T-helper 2 cell (primary cell): ENCODE measurements at places on chromosomes 7 and 10.

DNA sequence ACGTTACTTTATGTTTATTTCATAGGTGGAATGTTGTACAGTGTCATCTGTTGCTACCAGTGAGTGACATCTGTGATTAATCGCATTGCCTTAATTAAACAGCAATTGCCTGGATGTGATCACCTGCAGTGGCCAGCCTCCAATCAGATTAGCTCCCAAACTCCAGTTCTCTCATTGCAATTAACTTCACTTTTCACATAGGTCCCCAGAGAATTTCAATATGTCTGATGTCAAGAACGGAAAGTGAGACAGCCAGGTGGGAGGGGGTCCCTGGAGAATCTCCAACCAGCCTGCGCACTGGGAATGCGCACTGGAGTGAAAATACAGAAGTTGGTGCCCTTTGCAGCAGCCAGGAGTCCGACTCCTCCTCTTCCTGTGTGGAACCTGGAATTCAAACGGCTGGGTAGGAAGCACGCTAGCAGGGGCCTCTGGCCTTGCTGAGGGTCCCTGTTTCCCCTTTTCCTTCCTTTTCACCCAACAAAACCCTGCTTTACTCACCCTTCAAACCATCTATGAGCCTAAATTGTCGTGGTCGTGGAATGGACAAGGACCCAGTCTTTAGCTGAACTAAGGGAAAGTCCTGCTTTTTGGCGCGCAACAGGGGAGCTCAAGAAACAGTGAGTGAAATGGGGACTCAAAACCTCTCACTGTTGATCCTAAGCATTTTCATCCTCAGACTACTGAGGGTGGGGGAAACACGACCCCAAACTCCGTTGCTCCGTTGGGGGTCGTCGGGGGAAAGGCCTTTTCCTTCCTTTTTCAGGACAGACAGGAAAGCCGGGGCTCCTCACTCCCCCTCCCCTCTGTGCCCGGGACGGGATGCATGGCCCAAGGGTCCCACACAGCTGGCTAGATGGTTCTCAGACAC lies 1355.5 kb upstream of the LRRTM3 start:
- no peak for DNase-seq

- no peak for DNase-seq
Observed at GRCh38 chr7:130481898-130482297, 10.0 kb upstream of the MEST start.

- peak; percentile 70 for DNase-seq
Observed at GRCh38 chr10:3239066-3239919, 66.7 kb upstream of the PITRM1 start.

- no peak for DNase-seq
Observed at GRCh38 chr10:46225597-46225996, 61.2 kb upstream of the ANTXRL start.

GRCh38 chr10:121683816-121684215 lies 85.6 kb upstream of the FGFR2 start:
- DNase-seq = no peak

DNA sequence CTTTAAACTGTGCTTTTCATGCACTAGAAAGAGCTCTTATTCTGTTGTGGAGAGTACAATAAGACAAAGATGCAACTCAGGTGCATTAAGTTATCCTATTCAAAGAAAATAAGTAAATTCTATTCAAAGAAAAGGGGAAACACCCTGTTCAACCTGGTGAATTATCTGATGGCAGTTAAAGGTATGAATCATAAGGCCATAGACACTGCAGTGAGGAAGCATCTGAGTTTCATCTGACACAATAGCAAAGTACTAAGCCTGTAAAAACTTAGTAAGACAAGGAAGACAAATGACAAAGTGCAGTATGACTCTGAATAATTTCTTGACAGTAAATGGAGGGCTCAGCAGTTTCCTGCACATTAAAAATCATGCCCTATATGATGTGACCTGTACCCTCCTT lies 91.0 kb upstream of the LRRTM3 start:
- no peak for DNase-seq

DNA sequence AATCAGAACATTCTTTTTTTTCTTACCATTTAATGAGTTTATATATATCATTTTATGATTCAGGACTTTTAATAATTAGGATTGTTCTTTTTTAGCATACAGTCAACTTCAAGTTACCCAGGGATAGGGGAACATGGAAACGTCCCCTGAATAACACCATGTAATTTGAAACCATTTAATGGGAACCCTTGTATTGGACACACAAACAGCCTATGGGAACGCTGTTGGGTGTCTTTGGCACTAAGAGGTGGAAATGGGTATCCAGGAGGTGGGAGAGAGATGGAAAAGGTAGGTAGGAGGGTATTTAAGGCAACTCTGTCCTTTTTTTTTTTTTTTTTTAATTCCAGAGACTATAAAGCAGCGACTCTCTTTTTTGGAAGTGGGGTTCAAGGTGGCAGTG lies 2.6 kb downstream of the LUC7L2 start:
- DNase-seq = no peak

DNA sequence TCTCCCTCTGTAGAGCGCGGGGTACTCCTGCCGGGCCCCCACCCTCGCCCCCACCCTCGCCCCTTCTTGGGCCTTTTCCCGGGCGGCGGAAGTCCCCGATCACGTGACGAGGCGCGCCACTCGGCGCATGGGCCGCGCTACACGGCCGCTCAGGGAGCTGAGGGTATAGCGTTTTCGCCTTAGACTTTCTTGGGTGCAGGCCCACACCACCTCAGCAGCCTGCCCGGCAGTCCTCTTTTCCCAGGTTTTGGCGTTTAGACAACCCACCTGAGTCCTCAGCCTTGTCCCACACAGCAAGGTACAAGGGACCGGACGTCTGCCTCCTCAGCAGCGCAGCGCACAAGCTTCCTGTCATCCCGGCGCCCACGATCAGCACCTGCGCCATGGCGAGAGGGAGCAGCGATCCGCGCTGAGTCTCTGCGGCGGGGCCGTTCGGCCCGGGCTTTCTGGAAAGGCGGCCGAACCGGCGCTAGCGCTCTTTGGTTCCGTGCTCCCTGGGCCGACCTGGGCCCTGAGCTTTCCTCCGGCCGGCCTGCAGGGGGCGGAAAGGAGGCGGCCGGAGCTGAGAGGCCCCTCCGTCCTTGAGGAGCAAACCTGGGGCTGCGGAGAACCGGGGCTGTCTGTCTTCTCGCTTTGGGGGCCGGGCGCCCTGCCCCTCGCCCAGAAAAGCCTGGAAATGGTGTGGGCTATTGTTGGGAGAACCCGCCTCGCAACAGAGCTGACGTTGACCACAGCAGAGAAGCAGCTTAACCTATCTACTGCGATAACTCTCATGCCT lies at the start of gene RNLS:
TSS of gene RNLS (minus strand) at position 513 of the 778 bp plus-strand sequence.
- DNase-seq = peak; percentile 87

DNA sequence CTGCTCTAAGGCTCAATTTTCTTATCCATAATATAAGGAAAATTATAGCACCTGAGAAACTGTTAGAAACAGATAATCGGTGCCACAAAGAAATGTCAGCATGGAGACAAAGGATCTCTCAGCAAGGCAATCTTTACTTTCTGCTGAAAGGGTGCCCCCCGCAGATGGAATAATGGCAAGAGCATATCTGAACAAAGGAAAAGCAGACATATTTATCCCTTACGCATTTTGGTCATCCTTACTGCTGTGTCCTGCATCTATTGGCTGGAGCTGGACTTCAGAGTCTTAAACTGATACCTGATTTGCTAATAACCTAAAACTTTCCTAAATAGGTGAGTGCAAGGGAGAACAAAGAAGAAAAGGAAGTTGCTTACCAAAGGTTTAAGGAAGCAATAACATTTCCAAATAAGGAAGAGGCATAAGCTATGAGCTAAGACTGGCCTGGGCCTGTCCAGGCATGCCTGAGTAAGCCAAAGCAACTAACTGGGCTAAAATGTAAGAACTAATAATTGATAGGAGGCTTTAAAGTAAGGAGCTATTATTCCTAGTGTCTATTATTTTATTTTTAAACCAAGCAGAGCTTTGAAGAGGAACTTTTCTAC lies 39.6 kb upstream of the ELMO1 start:
- DNase-seq = no peak

DNA sequence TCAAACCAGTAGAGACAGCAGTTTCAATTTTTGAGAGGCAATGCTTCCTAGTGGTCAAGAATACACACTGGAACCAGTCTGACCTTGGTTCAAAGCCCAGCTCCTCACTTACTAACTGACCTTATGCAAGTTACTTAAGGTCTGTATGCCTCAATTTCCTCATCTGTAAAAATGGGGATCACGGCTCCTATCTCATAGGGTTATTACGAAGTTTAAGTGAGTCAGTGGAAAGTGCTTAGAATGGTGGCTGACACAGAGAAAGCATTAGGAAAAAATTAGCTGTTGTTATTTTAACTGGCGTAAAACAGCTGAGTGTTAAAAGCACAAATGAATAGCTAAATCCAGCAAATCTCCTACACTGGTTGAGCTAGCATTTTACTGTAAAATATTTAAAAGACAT lies 162.4 kb upstream of the LAMB4 start:
- DNase-seq = no peak

DNA sequence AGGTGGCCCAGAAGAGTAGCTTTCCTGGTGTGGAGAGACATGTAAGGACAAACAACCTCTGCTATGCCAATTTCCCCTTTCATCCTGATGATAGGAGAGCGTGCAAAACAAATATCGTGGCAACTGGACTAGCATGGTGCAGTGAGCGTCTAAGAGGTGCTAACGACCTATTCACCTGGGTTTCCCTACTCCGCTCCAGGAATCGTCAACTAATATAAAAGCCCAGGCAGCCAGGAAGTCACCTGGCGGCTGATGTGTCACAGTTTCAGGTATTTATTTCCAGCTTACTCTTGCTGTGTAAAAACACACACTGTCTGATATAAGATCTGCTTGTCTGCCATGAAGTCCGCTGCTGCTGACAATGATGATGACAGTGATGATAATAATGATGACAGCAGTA lies 56.5 kb upstream of the EFCAB10 start:
- no peak for DNase-seq

DNA sequence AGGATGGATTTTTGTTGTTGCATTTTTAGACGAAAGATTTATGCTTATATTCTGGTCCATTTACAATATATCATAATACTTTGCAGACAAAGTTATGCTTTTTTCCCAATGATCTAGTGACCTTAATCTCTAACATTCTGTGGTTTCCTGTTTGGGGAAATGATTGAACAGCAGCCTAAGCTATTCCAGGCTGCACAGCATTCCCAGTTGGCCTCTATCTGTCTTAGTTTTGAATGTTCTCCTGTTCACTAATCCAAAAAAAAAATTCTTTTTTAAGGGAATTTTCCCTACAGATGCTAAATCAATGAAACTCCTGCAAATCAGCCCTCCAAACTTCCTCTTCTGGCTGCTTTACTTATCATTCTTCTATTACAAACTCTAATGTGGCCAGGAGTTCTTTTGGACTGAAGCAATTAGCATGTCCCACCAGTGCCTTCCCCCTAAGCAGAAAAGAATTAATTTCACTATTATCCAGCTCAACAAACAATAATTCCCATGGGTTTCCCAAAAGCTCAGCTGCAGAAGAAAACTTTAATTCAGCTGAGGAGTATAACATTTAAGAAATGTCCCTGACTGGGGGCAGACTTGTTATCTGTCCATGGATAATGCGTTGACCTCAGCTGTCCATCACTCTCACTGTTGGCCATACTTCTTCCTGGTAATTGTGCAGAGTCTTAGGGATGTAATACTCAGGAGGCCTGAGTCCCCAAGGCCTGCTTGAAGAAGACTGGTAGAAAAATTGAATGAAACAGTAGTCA lies 81.9 kb upstream of the TRIL start:
- no peak for DNase-seq

GRCh38 chr10:113221756-113222168 lies 271.7 kb downstream of the TCF7L2 start:
- no peak for DNase-seq

GRCh38 chr7:74452748-74453321 lies 871 bp upstream of the GTF2IRD1 start:
- DNase-seq = no peak

GRCh38 chr7:90723866-90724265 lies 127.7 kb downstream of the CDK14 start:
- no peak for DNase-seq

- no peak for DNase-seq
Observed at GRCh38 chr10:124621637-124622036, 122.5 kb downstream of the FAM53B start.

- no peak for DNase-seq
Observed at GRCh38 chr10:76299501-76299900, 868.1 kb downstream of the LRMDA start.

GRCh38 chr7:26426096-26426495 lies 134.4 kb downstream of the SNX10 start:
- no peak for DNase-seq

GRCh38 chr10:16944402-16944801 lies 127.2 kb upstream of the RSU1 start:
- no peak for DNase-seq
